Sigmoid colon (tissue), 7 donors: ENCODE measurements at places on chromosomes 12 and 14. TPM values are rescaled to one million over a fixed set of nuclear protein-coding genes. Genes with fewer than 3 reads are reported as not detected.

Gene PRPH
- total RNA-seq: 56.2 TPM

Gene SVOP
- 0.68 TPM for total RNA-seq

Gene MGP
- 1,489 TPM for total RNA-seq

Gene LRRC43
- not detected for total RNA-seq

Gene MIPOL1
- total RNA-seq: 12.1 TPM

Gene KRT78
- not detected for total RNA-seq

Gene PITPNM2
- total RNA-seq: 16.9 TPM

Gene LRFN5
- total RNA-seq: 6.1 TPM

Gene CARMIL3
- total RNA-seq: 3.3 TPM

Gene TMEM106C
- 122 TPM for total RNA-seq

Gene TPH2
- total RNA-seq: not detected

Gene CLEC4D
- total RNA-seq: not detected

Gene CLEC9A
- total RNA-seq: not detected

Gene EPYC
- not detected for total RNA-seq

Gene TAS2R46
- 2.5 TPM for total RNA-seq

Gene PTHLH
- 7.5 TPM for total RNA-seq

Gene CAPZA3
- total RNA-seq: not detected

Gene SLC38A4
- total RNA-seq: 1.3 TPM

Gene BBOF1
- total RNA-seq: 13.6 TPM

Gene MAP1LC3B2
- total RNA-seq: not detected

Gene IL23A
- not detected for total RNA-seq

Gene RBM23
- total RNA-seq: 645 TPM

Gene DCN
- 1,546 TPM for total RNA-seq

Gene CLSTN3
- total RNA-seq: 26.0 TPM

Gene FBXO21
- total RNA-seq: 134 TPM

Gene MAPK1IP1L
- 44.3 TPM for total RNA-seq

Gene OTOGL
- 4.7 TPM for total RNA-seq

Gene GPRC5D
- total RNA-seq: not detected

Gene CPSF2
- total RNA-seq: 22.4 TPM

Gene PGF
- total RNA-seq: 6.3 TPM

Gene EMP1
- 85.5 TPM for total RNA-seq

Gene NINJ2
- 2.0 TPM for total RNA-seq

Gene ZNF891
- 3.1 TPM for total RNA-seq

Gene ITGA7
- 588 TPM for total RNA-seq

Gene TMCC3
- 4.9 TPM for total RNA-seq

Gene E2F7
- not detected for total RNA-seq

Gene CCDC197
- total RNA-seq: not detected

Gene TMEM253
- total RNA-seq: not detected

Gene RPS6KL1
- 5.6 TPM for total RNA-seq

Gene PTPRQ
- total RNA-seq: 1.9 TPM

Gene KSR2
- under 0.01 TPM for total RNA-seq

Gene CSRP2
- 46.2 TPM for total RNA-seq

Gene DIABLO
- 55.5 TPM for total RNA-seq

Gene INHBC
- not detected for total RNA-seq

Gene APOF
- total RNA-seq: not detected

Gene OR8S1
- total RNA-seq: not detected

Gene TAS2R8
- not detected for total RNA-seq

Gene PPP1CC
- total RNA-seq: 208 TPM

Gene ZBTB39
- 5.0 TPM for total RNA-seq

Gene KRT85
- not detected for total RNA-seq

Gene WDR20
- total RNA-seq: 32.1 TPM

Gene TAS2R43
- 2.9 TPM for total RNA-seq

Gene SPX
- total RNA-seq: 0.71 TPM
